Hematopoietic multipotent progenitor cell treated with erythropoietin and hydrocortisone succinate and interleukin-3 and kit ligand, for 6 days (in vitro differentiated cells): ENCODE measurements at places on chromosomes 7 and 10.
A peak's percentile ranks its signal among the peaks of the same experiment; 100 is the strongest.

GRCh38 chr10:87846023-87846422, 17.3 kb downstream of the KLLN start:
- DNase-seq: no peak

GRCh38 chr10:121527690-121528089, 70.6 kb downstream of the FGFR2 start:
- DNase-seq: no peak

DNA sequence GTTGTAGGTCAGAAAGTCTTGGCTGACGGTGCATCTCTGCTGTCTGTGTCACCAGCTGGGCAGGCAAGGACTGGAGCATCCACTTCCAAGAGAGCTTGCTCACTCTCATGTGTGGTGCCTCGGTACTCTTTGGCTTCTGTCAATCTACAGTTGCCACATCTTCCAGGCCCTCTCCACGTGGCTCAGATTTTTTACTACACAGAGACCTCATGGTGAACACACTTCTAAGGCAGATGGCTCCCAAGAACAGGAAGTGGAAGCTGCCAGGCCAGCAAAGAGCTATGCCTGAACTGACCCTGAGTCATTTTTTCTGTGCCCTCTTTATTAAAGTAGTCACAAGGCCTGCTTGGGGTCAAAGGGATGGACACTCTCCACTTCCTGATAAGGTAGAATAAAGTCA, 351.5 kb upstream of the AUTS2 start:
- DNase-seq: no peak

GRCh38 chr7:118085000-118085399, 99.0 kb upstream of the LSM8 start:
- DNase-seq: no peak

- no peak for DNase-seq
These were observed 141.8 kb downstream of the CHCHD3 start for GRCh38 chr7:132940084-132940483.

DNA sequence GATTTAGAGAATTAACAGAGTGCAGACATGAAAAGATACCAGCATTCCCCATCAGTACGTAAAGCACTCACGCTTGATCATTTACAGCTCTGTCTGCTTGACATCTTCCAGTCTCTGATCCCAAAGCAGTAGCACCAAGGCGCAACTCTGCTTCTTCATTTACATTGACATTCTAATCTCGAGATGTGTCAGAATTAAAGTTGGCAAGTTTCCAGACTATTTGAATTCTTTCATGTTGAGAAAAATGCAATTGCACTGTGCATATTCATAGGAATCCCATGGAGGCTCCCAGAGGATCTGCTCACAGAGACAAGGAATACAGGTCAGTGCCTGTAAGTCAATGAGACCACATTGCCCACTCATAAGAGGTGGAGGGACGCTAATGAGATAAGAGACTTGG, 183.9 kb downstream of the LRRN3 start:
- DNase-seq: peak; percentile 13

DNA sequence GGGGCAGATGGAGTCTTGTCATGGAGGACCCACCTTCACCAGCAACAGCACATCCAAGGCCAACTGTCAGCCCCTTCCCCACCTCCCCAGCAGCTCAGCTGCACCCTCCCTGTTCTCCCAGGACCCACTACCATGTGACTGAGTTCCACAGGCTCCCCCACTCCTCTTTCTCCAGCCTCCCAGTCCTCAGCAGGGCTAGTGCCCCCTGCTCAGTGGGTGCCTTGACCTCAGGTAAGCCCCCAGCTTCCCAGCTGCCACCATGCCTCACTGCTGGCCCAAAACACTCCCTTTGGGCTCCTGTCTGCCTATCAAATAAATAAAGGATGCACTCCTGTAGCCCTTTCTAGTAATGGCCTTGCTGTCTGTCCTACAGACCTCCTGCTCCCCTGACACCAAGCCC, 174.4 kb downstream of the SLIT1 start:
- no peak for DNase-seq

GRCh38 chr7:102221961-102222360, 64.7 kb upstream of the SH2B2 start:
- no peak for DNase-seq

DNA sequence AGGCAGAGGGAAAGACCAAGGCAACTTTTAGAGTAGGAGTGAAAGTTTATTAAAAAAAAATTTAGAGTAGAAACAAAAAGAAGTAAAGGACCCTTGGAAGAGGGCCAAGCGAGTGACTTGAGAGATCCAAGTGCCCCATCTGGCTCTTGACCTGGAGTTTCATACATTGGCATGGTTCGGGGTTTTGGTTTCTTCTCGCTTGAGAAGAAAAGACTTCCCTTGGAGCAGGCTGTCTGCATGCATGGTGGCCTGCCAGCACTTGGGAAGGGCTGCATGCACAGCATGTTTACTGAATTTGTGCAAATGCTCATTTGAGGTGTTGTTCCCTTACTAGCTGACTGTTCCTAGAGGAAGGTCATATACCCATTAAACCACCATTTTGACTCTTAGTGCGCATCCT, 8.8 kb upstream of the ADO start:
- no peak for DNase-seq

GRCh38 chr7:157549612-157550299, 213.0 kb downstream of the DNAJB6 start:
- DNase-seq: no peak

DNA sequence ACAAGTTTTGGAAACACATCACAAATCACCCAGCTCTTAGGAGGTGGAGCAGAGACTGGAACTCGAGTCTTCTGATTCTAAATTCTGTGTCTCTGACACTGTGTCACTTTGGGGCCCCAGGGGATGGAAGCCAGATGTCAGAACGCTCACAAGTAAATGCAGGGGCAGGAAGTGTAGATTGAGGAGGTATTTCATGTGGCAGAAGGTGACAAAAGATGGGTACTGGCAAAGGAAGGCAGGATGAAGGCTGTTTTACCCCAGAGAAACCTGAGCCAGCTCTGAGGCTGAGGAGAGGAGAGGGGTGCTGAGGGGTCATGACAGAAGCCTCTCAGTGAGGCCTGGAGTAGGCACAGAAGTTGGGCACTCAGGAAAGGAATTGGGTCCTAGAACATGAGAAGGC, 6.0 kb upstream of the PURB start:
- no peak for DNase-seq

- DNase-seq: no peak
These were observed 144.2 kb downstream of the MDFIC start for GRCh38 chr7:115066050-115066449.

DNA sequence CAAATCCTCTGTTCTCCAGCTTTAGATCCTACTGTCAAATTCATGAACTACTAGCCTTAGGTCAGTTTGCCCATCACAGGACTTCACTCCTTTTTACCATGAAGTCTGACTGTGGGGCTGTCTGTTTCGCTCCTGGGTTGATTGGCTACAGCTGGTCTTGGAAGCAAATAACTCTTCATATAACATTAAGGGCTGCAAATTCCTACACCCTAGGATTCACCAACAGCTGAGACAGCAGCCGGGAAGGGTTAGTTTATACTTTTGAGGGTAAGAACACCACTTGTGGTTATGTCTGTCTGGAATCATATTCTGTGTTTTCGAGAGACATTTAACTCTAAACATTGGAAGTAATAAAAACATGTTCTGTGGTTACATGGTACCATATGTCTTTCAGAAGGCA, 55.9 kb upstream of the KIAA1217 start:
- DNase-seq: no peak

GRCh38 chr10:46992803-46993561, 81.8 kb downstream of the PTPN20 start:
- DNase-seq: peak; percentile 66

DNA sequence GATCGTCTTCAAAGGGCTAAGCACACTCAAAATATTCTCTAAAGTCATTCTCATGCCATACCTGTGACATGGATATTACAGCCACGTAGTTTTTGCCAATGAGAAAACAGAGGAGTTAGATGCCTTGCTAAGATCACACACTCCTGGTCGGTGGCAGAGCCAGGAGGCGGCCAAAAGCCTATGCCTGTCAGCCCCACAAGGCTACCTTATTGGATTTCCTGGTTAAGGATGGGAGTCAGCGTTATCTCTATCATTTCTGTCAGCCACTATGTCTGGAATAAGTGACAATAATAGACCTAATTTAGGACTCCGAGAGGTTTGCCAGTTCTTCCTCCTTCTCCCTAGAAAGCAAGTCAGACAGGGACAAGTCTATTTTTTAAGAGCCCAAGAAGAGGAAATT, 250.8 kb downstream of the TRIL start:
- no peak for DNase-seq

GRCh38 chr7:3648276-3648675, 347.2 kb downstream of the SDK1 start:
- DNase-seq: no peak

DNA sequence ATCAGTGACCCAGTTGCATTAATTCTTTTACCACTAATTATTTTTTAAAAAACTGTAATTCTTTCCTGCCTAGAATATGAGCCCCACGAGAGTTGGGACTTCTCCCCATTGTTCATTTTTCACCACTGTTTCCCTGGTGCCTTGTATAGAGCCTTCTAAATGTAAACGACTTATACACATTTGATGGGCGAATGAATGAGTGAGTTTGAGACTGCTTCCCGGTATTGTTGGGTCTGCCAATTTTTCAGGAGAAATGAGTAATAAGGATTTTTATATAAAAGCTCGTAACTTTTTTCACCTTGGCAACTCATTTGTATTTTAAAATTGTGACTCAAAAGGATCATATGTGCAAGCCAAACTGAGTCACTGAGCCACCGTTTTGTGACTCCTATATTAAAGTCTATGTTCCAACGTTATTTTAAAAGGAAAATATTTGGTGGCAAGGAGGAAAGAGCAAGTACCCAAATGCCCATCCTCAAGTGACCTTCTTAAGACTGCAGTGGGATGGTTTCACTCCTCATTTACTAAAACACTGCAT, 621.3 kb downstream of the KCNMA1 start:
- no peak for DNase-seq

DNA sequence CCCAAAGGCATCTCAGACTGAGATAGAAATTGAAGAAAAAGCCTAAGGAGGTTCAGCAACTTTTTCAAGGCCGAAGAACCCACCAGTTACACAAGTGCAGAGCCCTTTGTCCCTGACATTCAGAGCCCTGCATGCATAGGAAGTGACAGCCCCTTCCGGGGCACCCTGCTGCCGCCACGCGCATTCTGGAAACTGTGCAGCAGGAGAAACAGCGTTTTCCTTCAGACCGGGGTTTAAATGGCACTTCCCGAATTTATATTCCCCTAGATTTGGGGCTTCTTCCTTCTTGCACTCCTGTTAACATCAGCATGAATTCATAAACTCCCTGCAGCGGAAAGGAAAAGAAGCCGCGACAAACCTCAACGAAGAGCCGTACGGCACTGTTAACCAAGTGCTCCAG, 190.5 kb upstream of the C7orf33 start:
- no peak for DNase-seq

GRCh38 chr7:132997505-132997904, 84.4 kb downstream of the CHCHD3 start:
- no peak for DNase-seq

DNA sequence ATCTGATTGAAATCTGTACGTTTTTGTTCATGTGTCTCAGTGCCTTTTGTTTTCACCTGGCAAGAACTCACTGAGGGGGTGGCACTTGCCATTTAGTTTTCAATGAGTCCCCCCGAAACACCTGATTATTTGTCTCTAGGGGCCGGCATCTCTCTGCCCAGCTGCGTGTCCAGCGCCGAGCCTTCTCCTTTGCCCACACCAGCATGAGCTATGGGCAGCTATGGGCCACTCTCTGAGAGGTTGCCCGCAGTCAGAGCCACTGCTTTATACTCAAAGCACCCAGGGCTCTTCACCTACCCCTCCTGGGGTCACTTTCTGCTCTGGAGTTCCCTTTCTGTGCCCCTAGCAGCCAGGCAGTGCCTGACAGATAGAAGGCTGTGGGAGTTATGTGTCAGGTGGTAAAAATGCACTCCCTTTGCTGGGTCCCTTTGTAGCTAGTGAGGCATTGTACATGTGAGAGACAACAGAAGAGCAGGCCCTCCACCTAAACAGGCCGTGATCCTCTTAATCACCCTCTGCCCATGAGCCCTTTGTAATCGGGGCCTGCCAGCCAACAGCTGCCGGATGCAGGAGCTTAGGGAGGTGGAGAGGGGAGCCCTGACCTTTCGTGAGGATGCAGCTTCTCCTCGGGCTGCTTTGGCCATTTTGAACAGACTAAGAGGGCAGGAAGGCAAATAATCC, 133.1 kb upstream of the NPS start:
- no peak for DNase-seq

DNA sequence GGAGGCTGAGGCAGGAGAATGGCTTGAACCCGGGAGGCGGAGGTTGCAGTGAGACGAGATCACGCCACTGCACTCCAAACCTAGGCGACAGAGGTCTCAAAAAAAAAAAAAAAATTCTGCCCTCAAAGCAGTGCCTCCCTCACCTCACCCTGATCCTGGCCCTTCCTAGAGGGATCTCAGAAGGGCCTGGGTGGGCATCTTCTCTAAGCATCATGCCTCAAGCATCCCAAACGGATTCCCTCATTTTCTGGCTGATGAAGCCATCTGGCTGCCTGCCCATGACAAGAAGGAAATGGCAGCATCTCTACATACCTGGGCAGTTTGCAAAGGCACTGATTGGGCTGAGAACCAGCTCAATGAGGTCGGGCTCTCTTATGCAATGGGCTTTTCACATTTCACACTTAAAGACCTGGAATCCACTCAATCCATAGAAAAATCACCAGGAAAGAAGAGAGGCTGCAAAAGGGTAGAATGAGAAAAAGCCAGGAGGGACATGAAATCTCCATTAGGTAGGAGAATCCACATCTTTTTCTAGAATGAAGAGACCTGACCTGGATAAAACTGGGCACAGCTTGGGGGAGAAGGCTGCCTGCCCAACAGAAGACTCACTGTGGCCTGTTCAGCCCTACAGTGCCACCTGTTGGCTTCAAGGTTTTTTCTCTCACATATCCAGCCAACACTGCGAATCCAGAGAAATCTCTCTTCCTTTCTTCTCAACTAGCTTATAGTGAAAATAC, 48.1 kb downstream of the PDLIM1 start:
- peak; percentile 76 for DNase-seq

GRCh38 chr10:36574207-36574606, 551.2 kb upstream of the ANKRD30A start:
- DNase-seq: no peak

GRCh38 chr10:36559412-36560400, 565.7 kb upstream of the ANKRD30A start:
- no peak for DNase-seq
